ENCODE measurements at places on chromosomes 5 and 9.
A peak's percentile ranks its signal among the peaks of the same experiment; 100 is the strongest.

- DNase-seq = no peak
These were observed 46.7 kb downstream of the ROR2 start for GRCh38 chr9:91903126-91903911.

DNA sequence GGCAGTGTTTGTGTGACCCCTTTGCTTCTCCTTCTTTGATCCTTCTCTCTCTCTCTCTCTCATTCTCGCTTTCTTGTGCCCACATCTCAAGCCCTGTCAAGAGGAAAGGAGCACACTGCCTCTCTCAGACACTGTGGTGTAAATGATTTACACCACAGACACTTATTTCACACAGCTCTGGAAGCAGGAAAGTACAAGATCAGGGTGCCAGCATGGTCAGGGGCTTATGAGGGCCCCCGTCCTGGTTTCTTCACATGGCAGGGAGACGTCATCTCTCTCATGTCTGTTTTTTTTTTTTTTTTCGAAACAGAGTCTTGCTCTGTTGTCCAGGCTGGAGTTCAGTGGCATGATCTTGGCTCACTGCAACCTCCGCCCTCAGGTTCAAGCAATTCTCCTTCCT lies 6.4 kb downstream of the FABP6 start:
- DNase-seq = no peak

GRCh38 chr5:60209146-60209840 lies 315.8 kb upstream of the PDE4D start:
- no peak for DNase-seq

- peak; percentile 98 for DNase-seq
These were observed 19.0 kb upstream of the SPINK4 start for GRCh38 chr9:33220681-33221567.

DNA sequence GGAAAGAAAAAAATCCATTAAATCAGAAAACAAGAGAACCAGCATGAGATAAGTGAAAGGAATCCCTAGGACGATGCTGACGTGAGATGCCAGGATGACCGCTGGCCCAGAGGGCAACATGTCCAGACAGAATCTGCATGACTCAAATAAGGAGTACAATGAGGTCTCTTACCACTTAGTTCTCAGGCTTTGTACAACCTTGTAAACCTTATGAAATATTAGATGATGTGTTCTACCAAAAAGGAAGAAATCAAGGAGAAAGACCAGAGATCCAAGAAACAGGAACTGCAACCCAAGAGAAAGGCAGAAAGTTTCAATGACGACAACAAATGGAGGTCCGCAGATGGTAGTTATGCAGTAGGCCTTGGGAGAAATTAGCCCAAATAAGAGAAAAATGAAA lies 2.8 kb upstream of the GPR150 start:
- DNase-seq = no peak

- DNase-seq = no peak
These were observed 77.7 kb upstream of the TAS2R1 start for GRCh38 chr5:9707732-9708462.

DNA sequence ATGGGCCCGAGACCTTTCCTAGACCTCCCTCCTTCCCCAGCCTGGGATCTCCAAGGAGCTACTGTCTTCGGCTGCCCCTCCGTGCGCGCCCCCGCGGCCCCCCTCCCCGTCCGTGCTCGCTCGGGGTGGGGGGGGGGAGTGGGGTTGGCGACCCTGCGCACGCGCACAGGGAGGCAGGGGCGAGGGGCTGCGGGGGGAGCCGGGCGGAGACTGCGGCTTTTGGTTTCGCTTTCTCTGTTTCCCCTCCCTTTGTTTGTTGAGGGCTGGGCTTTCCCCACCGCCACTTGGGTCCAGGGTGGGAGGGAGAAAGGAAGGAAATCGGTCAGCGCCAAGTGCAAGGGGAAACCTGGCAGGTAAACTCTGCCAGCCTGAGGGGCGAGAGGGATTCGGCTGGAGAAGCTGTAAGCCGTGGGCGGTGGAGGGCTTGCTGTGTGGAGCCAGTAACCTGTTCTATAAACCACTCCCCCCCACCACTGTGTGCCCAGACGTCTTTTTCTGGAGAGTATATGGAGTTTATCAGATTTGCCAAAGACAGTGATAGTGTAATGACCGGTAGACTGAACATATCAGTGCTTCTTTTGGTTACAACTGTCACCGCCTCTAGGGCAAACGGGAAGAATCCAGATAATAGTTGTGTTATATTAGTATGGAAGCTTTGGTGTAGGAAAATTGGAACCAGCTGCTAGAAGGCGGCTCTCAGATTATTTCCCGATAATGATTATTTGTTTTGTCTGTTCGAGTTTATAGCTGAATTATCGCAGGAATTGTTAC lies 684 bp downstream of the DNAJA1 start:
- DNase-seq = peak; percentile 33

- DNase-seq = no peak
These were observed 1233.6 kb upstream of the CDH18 start for GRCh38 chr5:21221616-21222015.

- DNase-seq = no peak
These were observed 217.7 kb upstream of the PANK3 start for GRCh38 chr5:168796593-168797580.

All from T47D (cell line).